NCI-H69 (cell line): ENCODE measurements at places on chromosomes 5 and 9.

DNA sequence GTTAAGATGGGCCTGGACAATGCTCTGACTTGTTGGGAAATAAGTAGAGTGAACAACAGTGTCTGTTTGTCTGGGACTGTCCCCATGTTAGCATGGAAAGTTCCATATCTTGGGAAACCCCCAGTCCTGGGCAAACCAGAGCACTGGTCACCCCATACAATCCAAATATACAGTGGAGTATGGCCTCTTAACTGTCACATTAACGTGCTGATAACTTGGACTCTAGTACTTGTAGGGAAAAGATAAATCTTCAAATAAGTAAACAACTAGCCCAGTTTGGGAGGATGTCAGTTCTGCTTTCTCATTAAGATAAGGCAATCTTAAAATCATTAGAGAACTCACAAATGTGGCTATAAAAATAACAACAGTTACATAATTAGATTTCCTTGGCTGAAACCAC is 47.6 kb upstream of the JAK2 start:
- DNase-seq, result no peak

DNA sequence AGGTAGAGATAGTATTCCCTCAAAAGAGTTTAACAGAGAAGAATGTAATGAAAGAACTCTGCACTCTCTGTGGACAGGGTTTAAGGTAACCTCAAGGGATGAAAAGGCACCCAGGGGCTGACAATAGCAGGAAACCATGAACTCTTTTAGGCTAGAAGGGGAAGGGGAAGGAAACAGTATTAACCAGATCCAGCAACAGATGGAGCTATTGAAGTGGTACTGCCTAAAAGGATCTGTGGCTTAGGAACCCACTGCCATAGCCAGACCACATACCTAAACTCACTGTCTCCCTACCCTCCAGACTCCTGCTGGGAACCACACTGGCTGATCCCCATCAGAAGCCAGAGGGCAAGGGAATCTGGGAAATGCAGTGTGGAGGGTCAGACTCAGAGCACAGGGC is 35.5 kb downstream of the PLGRKT start:
- DNase-seq, result no peak

DNA sequence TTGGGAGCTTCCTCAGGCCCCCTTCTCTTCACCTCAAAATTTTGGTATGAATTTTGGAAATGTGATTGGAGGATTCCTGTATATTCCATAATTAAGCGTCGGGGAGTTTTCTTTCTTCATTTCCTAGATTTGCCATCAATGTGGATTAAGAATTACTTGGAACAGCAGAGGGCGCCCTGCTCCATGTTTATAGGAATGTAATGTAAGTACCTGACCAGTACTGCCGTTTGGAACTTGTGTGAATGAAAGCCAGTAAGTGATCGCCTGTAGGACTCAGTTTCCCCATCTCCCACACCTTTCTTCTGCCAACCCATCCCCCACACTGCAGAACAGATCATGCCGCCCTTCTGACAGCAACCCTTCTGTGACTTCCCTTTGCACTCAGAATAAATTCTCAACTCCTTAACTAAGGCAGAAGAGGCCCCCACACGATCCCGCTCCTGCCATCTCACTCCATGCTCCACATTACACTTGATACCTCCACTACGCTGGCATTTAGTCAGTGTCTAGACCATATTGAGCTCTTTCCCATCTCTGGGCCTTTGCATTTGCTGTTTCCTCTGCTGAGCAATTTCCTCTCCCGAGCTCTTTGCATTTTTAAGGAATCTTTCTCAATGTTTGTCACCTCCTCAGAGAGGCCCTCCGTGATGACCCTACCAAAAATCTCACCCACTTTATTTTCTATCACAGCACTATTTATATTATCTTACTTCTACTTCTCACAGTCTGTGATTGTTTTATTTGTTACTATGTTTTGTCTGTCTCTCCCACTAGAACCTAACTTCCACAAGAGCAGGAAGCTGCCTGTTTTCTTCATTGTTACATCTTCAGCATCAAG is 79.5 kb upstream of the HTR4 start:
- DNase-seq, result peak; percentile 88

DNA sequence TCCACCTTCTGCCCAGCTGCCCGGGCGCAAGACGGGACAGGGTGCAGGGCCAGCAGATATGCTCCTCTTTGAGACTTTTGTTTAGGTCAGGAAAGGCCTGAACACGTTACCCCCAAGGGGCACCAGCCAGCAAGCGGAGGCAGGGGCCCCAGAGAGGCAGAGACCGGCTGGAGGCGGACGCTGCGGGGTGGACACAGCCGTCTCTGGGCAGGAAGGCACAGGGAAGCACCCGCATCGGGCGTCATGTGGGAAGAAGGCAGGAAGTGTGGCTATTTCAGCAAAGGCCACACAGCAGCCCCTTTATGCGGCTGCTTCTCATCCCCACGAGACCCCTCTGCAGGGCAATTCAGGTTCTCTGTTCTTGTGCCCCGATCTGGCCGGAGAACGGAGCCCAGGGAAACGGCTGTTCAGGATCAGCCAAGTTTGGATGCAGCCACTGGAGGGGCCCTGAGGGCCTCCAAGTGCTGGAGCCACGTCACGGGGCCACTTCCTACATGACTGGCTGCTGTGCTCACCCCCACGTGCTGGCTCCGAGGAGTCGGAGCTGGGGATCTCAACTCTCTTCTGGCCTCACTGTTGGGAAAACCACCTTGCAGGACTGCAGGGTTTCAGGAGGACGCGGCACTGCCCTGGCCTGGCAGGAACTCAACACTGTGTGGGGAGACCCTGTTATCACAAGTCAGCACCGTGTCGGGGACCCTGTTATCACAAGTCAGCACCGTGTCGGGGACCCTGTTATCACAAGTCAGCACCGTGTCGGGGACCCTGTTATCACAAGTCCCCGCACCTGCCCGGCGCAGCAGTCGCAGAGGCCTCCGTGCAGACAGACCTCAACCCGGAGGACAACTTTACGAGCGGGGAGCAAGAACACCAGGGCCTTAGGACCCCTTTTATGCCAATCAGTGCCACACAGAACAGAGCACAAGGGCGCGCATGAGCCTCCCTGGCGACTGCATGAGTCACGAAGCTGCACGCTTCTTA is 44.4 kb downstream of the SLC12A7 start:
- no peak for DNase-seq

DNA sequence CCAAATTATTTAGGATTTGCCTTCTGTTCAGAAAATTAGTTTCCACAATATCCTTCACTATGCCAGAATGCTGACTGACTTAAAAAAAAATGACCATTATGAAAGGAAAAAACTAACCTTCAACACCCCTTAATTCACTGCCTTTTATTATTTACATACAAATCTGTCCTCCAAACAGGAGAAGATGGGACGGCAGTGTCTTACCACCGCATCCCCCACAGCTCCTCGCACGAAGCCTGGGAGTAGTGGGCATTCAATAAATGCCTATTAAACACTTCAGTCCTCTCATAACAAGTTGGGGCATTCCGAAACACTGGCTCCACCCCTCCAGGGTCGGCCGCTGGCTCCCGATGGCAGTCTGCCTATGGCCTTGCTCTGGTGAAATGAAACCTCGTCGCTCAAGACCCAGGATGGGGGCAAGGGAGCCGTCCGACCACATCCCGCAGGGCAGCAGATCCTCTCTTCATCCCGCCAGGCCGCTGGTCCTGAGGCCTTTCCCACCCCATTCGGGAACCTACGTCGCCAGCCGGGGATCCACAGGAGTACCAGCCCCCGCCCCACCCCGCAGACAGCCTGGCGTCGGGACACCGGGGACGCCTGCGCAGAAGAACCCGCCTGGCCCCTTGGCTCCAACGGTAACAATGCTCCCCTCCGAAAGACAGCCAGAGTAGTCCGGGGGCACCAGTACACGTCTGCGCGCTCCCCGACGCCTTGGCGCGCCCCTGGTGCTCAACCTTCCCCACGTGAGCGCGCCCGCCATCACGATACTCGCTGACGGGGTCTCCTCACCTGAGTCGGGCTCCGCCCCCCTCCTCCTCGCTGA is 613 bp downstream of the ZBTB5 start:
- no peak for DNase-seq

- DNase-seq, result no peak
These were observed 116.5 kb downstream of the TRPM6 start for GRCh38 chr9:74771262-74771585.

- no peak for DNase-seq
These were observed 65.1 kb upstream of the RETREG1 start for GRCh38 chr5:16681876-16682275.

GRCh38 chr9:35734096-35734495 is 1.6 kb downstream of the CREB3 start:
- DNase-seq, result no peak

- DNase-seq, result peak; percentile 95
These were observed 217.2 kb upstream of the TBCA start for GRCh38 chr5:77993141-77993854.

- DNase-seq, result no peak
These were observed 31.1 kb upstream of the BNC2 start for GRCh38 chr9:16901590-16901989.

- DNase-seq, result no peak
These were observed 136.2 kb upstream of the TRIM32 start for GRCh38 chr9:116550696-116551436.

DNA sequence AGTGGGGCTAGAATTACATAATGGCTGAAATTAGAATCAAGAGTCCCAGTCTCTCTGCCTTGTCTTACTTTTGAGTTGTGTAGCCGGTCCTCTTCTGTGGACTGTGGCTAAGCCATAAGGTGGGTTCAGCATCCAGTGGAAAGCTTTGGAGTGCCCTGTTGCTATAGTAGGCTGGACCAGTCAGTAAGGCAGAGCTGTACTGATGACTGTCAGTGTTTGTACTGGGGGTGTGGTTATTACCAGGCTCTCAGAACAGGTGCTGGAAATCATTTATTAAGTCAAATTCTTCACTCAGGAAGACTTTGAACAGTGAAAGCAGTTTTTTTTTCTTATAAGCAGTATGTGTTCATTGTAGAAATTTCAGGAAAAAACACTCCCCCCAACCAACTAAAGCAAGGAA is 129.4 kb downstream of the ZSWIM6 start:
- peak; percentile 64 for DNase-seq

DNA sequence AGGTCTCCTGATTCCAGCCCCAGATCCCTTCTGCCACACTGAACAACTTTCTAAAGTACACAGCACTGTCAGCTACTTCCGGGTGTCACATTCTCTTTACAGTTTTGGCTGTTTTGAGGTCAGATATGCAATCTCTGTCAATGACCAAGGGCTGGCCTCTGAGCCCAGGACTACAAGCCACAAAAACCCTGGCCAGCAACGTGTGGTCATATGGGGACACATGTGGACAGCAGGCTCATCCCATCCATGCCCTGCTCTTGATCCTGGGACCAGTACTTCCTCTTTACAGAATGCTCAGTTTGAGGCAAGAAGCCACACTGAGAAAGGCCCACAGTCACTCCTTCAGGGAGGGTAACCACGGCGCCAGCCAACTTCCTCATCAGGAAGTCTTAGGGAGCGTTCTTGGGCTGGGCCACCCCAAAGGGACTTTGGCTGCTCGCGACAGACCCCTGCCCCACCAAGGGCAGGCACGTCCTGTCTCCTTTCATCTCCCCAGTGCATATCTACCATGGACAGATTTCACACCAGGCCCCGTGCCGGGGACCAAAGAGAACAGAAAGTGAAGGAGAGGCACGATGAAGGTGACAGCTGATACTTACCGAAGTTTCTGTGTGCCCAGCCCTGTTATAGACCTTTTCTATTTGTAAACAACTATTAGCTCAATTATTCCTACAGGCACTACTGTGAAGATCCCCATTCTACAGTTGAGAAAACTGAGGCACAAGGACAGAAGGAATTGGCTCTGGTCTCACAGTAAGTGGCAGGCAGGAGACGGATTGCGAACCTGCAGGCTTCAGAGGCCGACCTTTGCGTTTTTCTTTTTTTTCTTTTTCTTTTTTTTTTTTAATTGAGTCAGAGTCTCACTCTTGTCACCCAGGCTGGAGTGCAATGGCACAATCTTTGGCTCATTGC is 37.3 kb downstream of the STK10 start:
- DNase-seq, result no peak

GRCh38 chr9:87714819-87715218 is 11.1 kb upstream of the CTSL start:
- DNase-seq, result peak; percentile 29

DNA sequence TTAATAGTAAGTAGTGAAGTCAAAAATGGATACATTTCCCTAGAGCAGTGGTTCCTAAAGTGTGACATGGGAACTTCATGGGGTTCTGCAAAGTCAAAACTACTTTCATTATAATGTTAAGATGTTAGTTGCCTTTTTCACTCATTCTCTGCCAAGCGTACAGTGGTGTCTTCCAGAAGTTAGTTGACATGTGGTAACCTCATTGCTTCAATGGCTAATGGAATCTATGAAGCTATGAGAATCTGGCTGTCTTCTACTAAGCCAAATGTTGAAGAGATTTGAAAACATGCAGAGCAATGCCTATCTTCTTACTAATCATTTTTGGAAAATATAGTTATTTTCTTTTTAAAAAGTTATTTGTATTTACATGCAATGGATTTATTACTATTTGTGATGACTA is 111.8 kb downstream of the SLC12A2 start:
- DNase-seq, result no peak

DNA sequence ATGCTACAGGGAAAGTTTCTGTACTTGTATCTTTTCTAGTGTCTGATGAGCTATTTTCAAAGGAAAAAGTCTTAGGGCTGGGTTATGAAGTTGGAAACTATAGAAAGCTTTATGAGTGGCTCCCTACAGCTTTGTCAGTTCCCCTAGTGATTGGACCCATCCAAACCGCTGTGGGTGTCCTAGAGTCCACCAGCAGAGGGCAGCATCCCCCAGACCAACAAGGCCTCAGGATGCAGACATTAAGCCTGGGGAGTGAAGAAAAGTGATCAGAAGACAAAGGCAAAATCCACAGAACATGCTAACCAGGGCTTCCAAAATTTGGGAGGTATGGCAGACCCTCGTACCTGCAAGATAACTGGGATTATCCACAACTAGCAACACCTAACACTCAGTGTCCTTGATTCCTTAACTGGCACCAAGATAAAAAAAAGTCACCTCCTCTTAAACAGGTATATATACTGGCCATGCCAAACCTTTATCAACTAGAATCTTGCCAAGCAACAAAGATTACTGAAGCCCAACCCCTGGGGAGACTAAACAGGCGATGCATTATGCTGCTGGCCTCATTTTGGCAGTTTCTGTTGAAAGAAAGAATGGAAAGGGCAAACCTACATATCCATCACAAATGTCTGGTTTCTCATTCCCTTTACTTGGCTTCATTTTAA is 110.4 kb upstream of the NR5A1 start:
- peak; percentile 77 for DNase-seq

- no peak for DNase-seq
These were observed 353.0 kb downstream of the PLK2 start for GRCh38 chr5:58106754-58107410.

- no peak for DNase-seq
These were observed 394.5 kb upstream of the ZNF462 start for GRCh38 chr9:106468431-106468830.

GRCh38 chr5:14942212-14942611 is 70.6 kb upstream of the ANKH start:
- no peak for DNase-seq

- DNase-seq, result no peak
These were observed 23.0 kb downstream of the COL15A1 start for GRCh38 chr9:98966676-98967075.

DNA sequence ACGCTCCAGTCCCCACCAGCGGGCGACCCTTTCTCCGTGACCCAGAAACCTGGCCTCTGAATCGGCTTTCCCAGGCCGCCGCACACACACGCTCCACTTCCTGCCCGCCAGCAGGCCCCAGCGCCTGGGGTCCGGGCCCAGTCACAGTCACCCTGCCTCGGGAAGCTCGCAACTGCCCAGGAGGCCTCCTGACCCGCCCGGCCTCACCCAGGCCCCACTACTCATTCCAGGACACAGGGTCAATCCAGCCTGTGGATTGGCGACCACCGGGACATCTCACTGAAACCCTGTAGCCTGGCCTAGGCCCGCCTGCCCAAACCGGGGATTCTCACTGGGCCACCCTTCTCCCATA is 2.7 kb upstream of the IRX4 start:
- no peak for DNase-seq

GRCh38 chr5:10275460-10275859 is 25.4 kb downstream of the CCT5 start:
- no peak for DNase-seq
